CD4-positive, CD25-positive, alpha-beta regulatory T cell (primary cell): ENCODE measurements at places on chromosomes 12 and 14.

DNA sequence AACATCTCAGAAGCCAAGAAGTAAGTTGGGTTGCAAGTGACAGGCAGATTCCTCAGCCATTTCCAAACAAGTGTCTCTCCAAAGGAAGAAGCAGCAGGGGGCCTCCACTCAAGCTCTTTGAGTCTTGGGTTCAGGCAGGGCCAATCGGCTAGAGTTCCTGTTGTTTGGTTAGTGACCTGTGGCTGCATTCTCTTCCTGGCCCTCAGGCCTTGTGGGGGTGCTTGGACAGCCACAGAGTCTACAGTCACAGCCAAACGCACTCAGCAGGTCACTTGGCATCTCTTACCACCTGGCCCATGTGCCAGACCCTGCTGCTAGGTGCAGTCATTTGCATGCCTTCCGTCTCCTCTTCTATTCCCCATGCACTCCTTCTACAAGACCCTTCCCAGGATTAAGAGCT, 353.9 kb downstream of the GRIN2B start:
- no peak for DNase-seq

DNA sequence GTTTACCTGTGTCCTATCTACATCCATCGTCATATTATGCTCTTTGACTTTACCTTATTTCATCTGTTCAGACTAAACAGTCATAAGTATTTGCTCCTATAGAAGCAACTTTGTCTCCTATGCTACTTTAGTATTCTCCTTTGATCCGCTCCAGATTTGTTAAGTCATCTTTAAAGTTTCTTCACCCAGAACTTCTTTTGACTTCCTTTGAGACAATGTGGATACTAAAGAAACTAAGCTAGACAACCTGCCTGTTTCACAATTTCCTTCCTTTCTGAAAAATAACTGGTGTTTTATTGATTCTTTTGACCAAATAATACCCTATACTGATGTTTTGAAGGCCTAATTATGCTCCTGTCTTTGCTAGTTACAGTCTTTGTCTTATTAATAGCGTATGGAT, 30.0 kb upstream of the LRRK2 start:
- DNase-seq: no peak

DNA sequence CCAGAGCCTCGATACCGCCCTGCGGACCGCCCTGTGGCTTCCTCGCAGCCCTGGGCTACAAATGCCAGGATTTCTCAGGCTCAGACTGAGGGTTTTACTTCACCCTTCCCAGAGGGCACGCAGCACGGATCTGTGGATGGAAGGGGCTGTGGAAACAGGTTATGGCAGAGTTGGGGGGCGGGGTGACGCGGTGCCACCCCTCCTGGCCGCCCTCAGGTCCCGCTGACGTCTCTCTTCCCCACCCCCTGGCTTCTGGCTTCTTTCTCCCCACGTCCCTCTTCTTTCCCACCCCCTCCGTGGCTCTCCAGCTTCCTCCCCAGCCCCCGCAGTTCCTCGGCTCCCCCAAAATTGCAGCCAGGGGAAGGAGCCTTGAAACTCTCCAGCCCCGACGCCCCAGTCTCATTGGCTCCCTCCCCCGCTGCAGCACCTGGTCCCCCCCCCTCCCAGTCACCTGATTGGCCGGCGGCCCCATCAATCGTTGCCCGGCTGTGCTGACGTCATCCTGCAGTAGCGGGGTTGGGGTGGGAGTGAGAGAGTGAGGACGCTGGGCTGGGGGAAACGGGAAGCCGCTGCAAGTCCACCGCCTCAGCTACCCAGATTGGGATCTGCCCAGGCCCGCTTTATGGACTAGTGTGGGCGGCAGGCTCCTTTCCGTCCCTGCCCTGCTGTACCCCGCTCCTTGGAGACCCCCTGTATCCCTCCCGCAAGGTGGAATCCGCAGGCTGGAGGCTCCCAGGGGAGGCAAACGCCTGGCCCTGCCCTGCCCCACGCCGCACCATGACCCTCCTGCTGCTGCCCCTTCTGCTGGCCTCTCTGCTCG, at the start of gene CLSTN3:
Gene CLSTN3, plus strand, starts transcription at position 500 of the 820 bp plus-strand sequence. Its CDS starts 278 bp downstream, at position 778.
- DNase-seq: peak; percentile 90

DNA sequence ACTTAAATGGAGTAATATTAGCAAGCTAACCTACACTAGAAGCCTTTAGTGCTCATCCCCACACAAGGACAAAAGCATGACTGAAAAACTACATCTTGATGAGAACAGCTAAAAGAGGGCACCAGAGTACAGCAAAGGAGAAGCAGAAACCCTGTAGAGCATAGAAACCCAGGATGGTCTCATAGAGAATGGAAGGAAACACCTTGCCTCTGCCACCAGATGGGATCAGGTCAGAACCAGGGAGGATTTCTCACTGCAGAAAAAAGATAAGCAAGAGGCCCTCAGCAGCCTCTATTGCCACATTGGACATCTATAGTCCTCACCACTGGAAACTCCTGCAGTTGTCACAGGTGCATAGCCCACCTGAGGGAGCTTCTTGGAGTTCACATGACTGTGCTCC, 13.6 kb upstream of the ZNF705A start:
- no peak for DNase-seq

DNA sequence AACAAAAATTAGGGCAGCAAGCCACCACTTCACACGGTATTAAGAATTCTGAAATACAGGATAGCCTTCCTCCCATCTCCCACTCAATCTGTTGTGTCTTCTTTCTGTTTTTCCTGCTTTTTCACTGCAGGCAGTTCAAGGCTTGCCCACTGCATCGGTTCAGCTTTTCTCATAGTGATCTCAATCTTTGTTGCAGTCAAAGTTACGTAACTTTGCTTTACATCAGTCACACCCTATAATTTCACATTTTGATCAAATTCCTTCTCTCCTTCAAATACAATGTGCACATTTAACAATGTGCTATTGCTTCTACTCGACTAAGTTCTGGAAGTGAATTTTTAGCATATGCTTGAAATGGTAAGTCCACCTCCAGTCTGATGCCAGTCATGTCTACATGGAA, 217.6 kb downstream of the EFCAB11 start:
- DNase-seq: no peak

GRCh38 chr12:105555556-105556295, 225.2 kb downstream of the C12orf75 start:
- DNase-seq: no peak

DNA sequence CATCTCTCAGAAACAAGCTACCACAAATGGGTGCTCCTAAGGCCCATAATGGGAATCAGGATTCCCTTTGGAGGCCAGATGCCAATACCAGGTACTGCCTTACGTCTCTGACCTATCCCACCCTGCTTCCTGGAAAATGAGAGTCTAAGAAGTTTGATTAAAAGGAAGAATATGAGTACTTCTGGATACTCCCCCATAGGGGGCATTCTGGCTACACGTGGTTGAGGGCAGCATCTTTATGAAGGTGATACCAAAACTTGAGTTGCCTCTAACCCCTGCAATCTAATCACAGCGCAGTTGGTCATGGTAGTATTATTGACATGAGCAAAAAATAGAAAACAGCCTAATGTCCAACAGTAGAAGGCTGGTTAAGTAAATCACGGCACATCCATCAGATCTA, 184.2 kb upstream of the LHX5 start:
- no peak for DNase-seq

GRCh38 chr12:58381546-58381945, 440.2 kb downstream of the ATP23 start:
- DNase-seq: no peak

DNA sequence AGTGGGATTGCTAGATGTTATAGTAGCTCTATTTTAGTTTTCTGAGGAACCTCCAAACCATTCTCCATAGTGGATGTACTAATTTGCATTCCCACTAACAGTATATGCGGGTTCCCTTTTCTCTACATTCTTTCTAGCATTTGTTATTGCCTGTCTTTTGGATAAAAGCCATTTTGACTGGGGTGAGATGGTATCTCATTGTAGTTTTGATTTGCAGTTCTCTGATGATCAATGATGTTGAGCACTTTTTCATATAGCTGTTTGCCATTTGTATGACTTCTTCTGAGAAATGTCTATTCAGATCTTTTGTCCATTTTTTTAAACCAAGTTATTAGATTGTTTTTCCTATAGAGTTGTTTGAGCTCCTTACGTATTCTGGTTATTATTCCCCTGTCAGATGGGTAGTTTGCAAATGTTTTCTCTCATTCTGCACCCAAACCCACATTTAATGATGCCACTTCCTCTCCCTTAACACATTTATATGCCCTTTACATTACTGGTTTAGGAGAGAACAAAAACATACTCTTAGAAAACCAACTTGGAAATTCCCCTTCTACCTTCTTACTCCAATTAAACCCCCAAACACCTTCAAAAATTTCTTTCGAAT, 48.2 kb downstream of the NELL2 start:
- peak; percentile 27 for DNase-seq
